ENCODE measurements at places on chromosomes 5 and 9.

DNA sequence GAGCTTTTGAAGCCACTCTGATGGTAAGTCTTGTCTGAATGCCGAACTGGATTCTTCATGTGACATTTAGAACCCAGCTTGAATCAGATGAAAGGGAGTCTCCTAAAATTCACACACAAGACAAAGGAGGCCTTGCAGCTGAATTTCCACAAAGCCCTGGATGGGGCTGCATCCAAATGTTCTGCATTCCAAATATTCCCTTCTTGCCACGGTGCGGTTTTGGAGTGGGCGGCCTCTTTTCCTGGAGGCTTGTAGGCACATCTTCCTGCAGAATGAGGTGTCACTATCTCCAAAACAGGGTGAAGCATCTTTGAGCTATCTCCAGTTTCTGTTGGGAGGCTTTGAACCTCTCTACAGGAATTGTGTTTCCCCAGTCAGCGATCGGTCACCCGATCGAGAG, 342.7 kb downstream of the ARHGEF28 start:
- DNase-seq: no peak

- DNase-seq: no peak
Measured at GRCh38 chr5:73922224-73922623, 296.2 kb downstream of the ARHGEF28 start.

- no peak for DNase-seq
Measured at GRCh38 chr5:110439296-110439695, 287.2 kb downstream of the TMEM232 start.

- DNase-seq: no peak
Measured at GRCh38 chr5:148583421-148583965, 70.8 kb downstream of the HTR4 start.

All from epithelial cell of prostate (primary cell).